ENCODE measurements at places on chromosomes 11 and 22. TPM values are rescaled to one million over a fixed set of nuclear protein-coding genes. Genes with fewer than 3 reads are reported as not detected.

DNA sequence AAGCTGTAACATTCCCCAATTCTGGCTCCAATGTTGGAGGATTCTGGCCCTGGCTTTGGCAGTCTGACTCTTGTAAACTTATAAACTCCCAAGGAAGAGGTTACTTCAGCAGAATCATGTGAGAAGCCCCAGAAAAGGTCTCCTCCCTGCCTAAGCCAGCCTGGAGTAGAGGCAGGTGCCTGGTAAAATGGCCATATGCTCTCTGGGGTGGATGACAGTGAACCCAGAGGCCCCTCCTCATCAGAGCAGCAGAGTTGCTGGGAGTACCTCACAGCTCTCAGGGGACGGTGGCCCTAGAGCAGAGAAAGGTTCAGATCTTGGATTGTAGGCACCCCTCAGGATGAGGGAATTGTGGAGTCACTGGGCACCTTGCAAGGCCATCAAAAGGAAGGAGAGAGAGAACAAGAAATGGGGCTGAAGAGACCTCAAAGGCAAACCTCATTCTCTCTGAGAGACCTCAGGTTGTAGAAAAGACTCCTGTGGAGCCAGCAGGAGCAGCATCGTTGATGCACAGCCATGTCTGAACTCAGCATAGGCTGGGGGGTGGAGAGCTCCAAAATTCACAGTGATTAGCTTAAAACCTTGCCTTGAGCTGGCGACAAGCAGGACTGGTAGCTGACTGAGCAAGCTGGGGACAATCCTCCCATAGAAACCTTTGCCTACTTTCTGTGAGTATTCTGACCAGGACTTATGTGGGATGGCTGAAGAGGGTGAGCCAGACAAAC is 4.9 kb upstream of the P2RY6 start:
- H3K36me3 ChIP-seq: no peaks in the 10 kb centered on the region
- peak; percentile 43 for DNase-seq
- H3K4me3 ChIP-seq: no peak overlapping the region
- no peaks in the 10 kb centered on the region for H3K27me3 ChIP-seq

HSPB2 gene
- 13.0 TPM for total RNA-seq

DNA sequence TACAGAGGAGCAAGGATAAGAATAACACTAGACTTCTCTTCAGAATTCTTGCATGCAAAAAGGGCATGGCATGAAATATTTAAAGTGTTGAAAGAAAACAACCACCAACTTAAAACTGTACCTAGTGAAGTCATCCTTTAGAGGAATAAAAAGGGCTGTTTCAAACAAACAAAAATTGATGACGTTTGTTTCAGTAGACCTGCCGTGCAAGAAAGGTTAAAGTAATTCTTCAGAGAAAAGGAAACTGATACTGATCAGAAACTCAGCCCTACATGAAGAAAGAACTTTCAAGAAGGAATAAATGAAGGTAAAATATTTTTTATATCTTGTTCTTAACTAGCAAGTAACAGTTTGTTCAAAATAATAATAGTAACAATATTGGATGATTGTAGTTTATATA is 27.5 kb downstream of the MRGPRX2 start:
- no peaks in the 10 kb centered on the region for H3K4me1 ChIP-seq
- H3K27me3 ChIP-seq: no peaks in the 10 kb centered on the region
- no peaks in the 10 kb centered on the region for H3K36me3 ChIP-seq
- no peak overlapping the region for H3K4me3 ChIP-seq
- no peak overlapping the region for H3K27ac ChIP-seq
- DNase-seq: no peak

- no peaks in the 10 kb centered on the region for H3K36me3 ChIP-seq
- no peak overlapping the region for H3K27ac ChIP-seq
- H3K4me3 ChIP-seq: no peak overlapping the region
- H3K4me1 ChIP-seq: no peaks in the 10 kb centered on the region
- no peak for DNase-seq
- H3K27me3 ChIP-seq: no peaks in the 10 kb centered on the region
These were observed 40.3 kb upstream of the E2F8 start for GRCh38 chr11:19281041-19281440.

SYT7 gene
- 19.2 TPM for total RNA-seq

DNA sequence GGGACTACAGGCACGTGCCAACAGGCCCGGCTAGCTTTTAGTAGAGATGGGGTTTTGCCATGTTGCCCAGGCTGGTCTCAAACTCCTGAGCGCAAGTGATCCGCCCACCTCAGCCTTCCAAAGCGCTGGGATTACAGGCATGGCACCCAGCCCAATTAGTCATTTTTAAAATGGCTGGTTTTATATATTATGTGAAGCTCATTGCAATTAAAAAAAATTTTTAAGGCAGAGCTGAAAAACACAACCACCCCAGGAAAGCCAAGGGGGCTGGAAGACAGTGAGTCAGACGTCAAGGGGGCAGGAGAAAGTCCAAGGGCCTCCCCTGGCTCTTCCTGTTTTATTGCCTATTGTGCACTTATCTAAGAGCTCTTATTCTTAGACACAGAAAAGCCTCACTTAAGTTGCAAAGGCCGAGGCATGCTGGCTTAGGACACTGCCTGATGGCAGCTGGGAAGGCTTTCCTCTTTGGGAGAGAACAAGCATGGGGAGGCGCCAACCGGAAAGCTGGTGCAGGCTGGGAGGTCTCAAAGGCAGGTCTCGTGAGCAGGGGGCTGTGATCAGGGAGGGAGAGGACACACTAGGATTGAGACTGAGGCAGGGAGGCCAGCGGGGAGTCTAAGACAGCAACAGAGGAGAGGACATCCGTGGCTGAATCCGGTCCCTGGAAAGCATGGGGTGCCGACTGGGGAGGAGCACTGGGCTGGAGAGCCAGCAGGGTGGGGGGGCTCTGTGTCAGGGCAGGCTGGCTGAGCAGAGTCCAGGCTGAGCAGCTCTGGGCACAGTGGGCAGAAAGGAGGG is 11.1 kb upstream of the OSM start:
- H3K4me1 ChIP-seq: peaks cover 14% of the 10 kb centered on the region
- peak; percentile 78 for DNase-seq
- peak overlapping the region; percentile 55 for H3K27ac ChIP-seq
- H3K36me3 ChIP-seq: no peaks in the 10 kb centered on the region
- no peak overlapping the region for H3K4me3 ChIP-seq

DNA sequence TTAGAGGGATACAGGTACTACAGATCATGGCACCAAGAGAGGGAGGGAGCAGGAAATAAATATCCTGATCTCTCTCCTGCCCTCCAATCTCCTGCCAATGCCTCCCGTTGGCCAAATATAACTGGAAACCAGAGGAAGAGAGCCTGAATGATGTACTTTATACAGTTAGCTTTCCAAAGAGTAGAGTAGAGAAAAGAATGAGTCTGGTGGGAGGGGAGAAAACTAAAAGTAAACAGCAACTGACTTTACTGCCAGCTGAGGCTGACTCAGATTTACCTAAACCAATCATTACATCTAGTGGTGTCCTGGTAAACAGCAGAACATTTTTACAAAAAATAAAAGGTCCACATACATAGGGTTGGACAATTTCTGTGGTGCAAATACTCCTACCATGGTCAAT is 5.1 kb downstream of the MPZL3 start:
- no peaks in the 10 kb centered on the region for H3K27me3 ChIP-seq
- no peak overlapping the region for H3K4me3 ChIP-seq
- H3K27ac ChIP-seq: no peak overlapping the region
- no peaks in the 10 kb centered on the region for H3K4me1 ChIP-seq
- H3K36me3 ChIP-seq: no peaks in the 10 kb centered on the region

DNA sequence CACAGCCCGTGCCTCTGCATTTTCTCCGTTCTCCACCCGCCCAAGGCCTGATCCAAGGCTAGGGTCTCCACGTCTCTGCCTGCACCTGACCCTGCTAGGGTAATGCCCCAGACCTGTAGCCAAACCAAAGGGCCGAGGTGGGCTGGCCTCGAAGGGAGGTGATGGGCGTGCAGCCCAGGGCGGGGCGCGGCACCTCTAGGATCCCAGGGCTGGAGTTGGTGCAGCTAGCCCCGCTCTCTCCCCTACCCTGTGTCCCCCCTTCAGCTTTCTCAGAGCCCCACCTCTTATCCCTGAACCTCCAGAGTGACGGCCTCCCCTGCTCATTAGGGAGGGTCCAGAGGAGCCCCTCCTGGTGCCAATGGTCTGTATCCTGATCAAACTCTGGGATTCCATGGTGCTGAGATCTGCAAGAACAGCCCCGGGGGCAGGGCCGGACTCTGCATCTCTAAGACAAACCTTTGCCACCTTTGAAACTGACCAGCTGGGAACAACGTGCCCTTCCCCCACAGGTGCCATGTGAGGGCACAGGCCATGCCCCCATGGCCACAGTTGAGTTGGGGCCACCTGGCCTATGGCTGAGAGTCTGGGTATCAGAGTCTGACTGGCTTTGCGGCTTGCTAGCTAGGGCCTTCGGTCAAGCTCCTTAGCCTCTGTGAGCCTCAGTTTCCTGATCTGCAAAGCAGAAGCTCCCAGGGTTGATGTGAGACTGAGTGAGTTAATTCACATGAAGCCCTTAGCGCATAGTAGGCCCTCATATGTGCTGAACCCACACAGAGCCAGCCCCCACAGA is 23.1 kb upstream of the CBX7 start:
- no peak for DNase-seq
- no peak overlapping the region for H3K4me3 ChIP-seq
- peak overlapping the region; percentile 83 for H3K27ac ChIP-seq

- H3K36me3 ChIP-seq: peaks cover 4% of the 10 kb centered on the region
- DNase-seq: no peak
- no peaks in the 10 kb centered on the region for H3K27me3 ChIP-seq
- no peak overlapping the region for H3K27ac ChIP-seq
- peaks cover 24% of the 10 kb centered on the region for H3K4me1 ChIP-seq
These were observed 3.6 kb downstream of the CDKN1C start for GRCh38 chr11:2881981-2882375.

DNA sequence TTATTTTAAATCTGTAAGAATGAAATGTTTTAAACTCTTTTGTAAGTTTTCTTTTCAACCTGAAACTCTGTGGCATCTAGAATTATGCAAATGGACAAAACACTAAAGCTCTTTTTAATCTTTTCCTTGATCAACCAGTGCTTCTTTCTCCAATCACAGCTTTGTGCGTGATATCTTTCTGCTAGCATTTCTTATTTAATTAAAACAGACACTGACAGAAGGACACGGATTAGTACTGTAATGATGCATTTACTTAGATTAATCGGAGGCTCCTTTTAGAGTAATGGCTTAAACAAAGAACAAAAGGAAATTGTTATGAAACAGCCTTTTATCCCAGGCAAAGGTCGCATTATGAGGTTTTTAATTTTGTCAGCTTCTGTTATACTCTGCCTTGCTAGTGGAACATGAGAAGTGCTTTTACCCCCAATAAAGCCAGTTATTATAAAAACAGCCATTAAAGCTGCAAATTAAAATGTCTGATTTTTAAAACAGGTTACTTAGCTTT is 48.5 kb upstream of the SOX6 start:
- no peak overlapping the region for H3K27ac ChIP-seq
- H3K4me1 ChIP-seq: no peaks in the 10 kb centered on the region
- no peaks in the 10 kb centered on the region for H3K27me3 ChIP-seq
- no peak overlapping the region for H3K4me3 ChIP-seq
- no peaks in the 10 kb centered on the region for H3K36me3 ChIP-seq

- H3K27ac ChIP-seq: no peak overlapping the region
- H3K4me1 ChIP-seq: no peaks in the 10 kb centered on the region
- H3K27me3 ChIP-seq: no peaks in the 10 kb centered on the region
- H3K4me3 ChIP-seq: no peak overlapping the region
- DNase-seq: no peak
These were observed 6.6 kb downstream of the ARHGAP8 start for GRCh38 chr22:44759001-44759400.

DNA sequence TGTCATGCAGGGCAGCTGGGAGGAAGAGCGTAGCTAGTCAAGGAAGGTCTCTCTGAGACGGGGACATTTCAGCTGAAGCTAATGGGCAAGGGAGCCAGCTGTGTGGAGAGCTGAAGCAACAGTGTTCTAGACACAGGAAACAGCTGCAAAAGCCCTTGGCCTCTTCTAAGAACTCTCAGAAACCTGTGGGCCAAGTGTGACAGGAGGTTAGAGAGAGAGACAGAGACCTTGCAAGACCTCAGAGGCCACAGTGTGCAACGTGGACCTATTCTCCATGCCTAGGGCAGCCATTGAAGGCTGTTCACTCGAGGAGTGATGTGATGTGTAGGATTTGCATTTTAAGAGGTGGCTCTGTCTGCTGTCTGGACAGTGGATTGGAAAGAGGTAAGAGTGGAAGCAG is 48.7 kb upstream of the TNRC6B start:
- H3K4me3 ChIP-seq: no peak overlapping the region
- H3K36me3 ChIP-seq: peaks cover 12% of the 10 kb centered on the region
- no peak overlapping the region for H3K27ac ChIP-seq
- no peaks in the 10 kb centered on the region for H3K27me3 ChIP-seq
- no peaks in the 10 kb centered on the region for H3K4me1 ChIP-seq
- DNase-seq: no peak

- H3K4me3 ChIP-seq: no peak overlapping the region
- DNase-seq: no peak
- H3K36me3 ChIP-seq: no peaks in the 10 kb centered on the region
These were observed 61.8 kb upstream of the UBASH3B start for GRCh38 chr11:122593473-122594420.

OR4A47 gene
- not detected for total RNA-seq

RASD2 gene
- 3.1 TPM for total RNA-seq

OR4A16 gene
- not detected for total RNA-seq

DNA sequence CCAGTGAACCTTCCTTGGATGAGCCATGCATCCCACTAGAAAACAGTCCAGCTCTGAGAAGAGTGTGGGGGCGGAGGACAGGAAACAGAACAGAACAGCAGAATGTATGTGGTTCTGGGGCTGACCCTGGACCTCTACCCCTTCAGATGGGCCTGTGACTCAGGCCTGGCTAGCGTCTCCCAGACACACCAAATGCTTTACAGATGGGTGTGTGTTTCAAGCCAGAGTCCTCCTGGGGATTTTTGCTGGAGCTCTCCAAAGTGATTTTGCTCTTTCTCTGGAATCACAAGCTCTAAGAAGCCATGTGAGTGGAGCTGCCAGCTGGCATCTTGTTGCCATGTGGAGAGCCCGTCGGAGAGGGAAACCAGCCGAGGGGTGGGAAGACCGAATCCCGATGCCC is 13.2 kb upstream of the C1QTNF4 start:
- H3K27me3 ChIP-seq: no peaks in the 10 kb centered on the region
- DNase-seq: no peak
- no peak overlapping the region for H3K27ac ChIP-seq
- no peak overlapping the region for H3K4me3 ChIP-seq
- H3K36me3 ChIP-seq: no peaks in the 10 kb centered on the region

DNA sequence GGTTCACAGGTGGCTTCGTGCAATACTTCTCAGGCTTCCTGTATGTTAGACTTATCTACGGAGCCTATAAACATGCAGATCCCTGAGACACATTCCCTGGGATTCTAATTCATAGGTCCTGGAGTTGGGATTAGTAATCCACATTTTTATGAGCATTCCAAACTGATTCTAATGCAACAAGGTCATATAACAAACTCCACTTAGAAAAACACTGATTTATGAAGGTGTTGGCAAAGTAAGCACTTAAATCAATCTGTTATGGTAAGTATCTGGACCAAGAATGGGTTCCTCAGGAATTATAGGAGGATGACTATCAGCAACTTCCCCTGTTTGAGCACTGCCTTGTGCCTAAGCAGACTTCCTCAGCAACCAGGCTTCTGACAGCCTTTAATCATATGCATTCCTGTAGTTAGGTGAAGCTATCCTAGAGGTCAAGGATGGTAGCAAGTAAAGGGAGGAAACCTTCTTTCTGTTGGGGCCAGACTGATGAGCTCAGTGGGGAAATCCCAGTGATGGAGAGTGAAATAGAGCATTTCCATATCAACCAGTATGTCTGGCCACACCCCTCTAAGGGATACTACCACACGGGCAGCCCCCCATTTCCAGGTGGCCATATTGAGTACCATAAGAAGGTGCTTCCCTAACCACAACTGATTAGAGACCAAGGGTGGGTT is 89.6 kb downstream of the RASSF10 start:
- DNase-seq: no peak
- no peak overlapping the region for H3K4me3 ChIP-seq
- H3K27ac ChIP-seq: no peak overlapping the region
- H3K27me3 ChIP-seq: no peaks in the 10 kb centered on the region

Measured in right atrium auricular region (tissue), 2 donors.